ENCODE measurements at places on chromosomes 7 and 10. TPM values are rescaled to one million over a fixed set of nuclear protein-coding genes. Genes with fewer than 3 reads are reported as not detected.

DNA sequence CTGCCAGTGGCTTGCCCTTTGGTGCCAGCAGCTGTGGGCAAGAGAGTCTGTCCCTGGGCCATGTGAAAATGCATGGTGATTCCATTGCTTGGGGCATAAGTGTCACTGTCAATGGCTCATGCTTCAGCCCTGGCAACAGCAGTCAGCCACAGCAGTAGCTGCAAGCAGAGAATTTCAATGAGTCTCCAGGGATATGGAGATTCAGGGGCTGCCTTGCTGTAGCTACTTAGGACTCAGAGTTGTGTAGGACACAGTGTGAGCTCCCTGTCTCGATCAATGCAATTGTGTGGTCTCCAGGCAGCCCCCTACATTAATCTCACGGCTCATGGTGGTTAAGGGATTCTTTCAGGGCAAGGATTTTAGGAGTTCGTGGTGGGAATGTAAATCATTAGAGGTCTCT is 126.3 kb upstream of the STARD3NL start:
- H3K27me3 ChIP-seq, result peaks cover 8% of the 10 kb centered on the region
- ATAC-seq, result no peak
- no peaks in the 10 kb centered on the region for H3K36me3 ChIP-seq
- no peaks in the 10 kb centered on the region for H3K4me1 ChIP-seq
- H3K4me3 ChIP-seq, result no peak overlapping the region

DNA sequence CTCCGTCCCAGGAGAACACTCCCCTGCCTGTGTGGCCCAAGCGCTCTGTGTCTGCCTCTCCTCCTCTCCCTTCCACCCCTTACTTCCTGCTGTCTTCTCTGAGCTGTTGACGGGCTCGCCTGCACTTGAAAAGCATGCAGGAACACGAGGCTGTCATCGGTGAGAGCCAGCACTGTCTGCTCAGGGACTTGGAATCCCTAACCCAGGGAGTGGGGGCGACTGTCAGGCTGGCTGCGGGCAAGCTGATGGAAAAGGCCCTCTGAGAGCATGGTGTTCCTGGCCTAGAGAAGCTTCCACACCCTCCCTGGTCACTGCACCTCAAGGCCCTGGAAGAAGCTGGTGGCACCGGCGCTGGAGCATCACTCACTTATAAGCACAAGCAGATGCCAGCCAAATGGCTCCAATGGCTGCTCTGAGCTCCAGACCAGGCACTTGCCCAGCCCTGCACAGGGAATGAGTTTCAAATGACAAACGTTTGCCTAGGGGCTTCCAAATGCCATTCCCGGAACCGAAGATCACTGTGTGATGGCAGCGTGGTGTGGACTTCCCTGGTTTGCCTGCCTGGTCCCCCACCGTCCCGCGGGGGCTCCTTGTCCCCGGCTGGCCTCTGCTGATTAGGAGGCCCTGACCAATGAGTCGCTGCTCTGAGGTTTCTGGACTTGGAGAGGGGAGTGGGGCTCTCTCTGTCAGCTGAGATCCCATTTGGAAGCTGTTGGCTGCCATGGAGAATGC is 56.7 kb upstream of the EBF3 start:
- H3K4me3 ChIP-seq, result no peak overlapping the region
- no peaks in the 10 kb centered on the region for H3K27me3 ChIP-seq
- H3K36me3 ChIP-seq, result no peaks in the 10 kb centered on the region
- H3K4me1 ChIP-seq, result no peaks in the 10 kb centered on the region

The CFAP69 gene
- total RNA-seq, result 0.35 TPM

DNA sequence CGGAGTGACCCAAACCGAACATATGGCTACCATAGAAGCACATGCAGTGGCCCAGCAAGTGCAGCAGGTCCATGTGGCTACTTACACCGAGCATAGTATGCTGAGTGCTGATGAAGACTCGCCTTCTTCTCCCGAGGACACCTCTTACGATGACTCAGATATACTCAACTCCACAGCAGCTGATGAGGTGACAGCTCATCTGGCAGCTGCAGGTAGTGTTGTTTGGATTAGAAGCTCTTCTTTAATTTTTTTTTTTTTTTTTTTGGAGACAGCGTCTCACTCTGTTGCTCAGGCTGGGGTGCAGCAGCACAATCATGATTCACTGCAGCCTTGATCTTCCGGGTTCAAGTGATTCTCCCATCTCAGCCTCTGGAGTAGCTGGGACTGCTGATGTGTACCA is 45.8 kb downstream of the NRF1 start:
- no peak overlapping the region for H3K27ac ChIP-seq
- H3K4me3 ChIP-seq, result no peak overlapping the region
- peaks cover 58% of the 10 kb centered on the region for H3K36me3 ChIP-seq
- H3K4me1 ChIP-seq, result peaks cover 5% of the 10 kb centered on the region
- H3K27me3 ChIP-seq, result no peaks in the 10 kb centered on the region

DNA sequence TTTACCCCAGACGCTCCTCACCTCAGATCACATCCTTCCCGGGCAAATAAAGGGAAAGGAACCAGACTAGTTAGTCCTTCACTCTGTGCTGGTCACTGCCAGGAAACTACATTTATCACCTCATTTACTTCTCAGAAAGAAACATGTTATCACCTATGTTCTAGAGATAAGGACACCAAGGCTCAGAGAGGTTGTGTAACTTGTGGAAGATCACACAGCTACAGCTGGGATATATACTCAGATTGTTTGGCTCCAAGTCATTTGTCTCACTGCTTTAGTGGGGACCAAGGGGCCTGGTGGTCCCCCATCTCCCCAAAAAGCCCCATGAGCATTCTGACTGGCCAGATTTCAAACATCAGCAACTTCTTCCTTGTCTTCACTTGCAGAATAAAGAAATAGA is 17.5 kb upstream of the BTBD16 start:
- peaks cover 21% of the 10 kb centered on the region for H3K27me3 ChIP-seq
- H3K4me3 ChIP-seq, result no peak overlapping the region
- H3K4me1 ChIP-seq, result no peaks in the 10 kb centered on the region
- no peaks in the 10 kb centered on the region for H3K36me3 ChIP-seq
- no peak for ATAC-seq

- H3K4me1 ChIP-seq, result no peaks in the 10 kb centered on the region
- no peak overlapping the region for H3K4me3 ChIP-seq
- ATAC-seq, result no peak
- H3K27ac ChIP-seq, result no peak overlapping the region
- no peaks in the 10 kb centered on the region for H3K36me3 ChIP-seq
Measured at GRCh38 chr7:31186202-31186601, 134.1 kb downstream of the ADCYAP1R1 start.

- no peak for ATAC-seq
- no peaks in the 10 kb centered on the region for H3K36me3 ChIP-seq
- H3K27me3 ChIP-seq, result peaks cover 3% of the 10 kb centered on the region
- no peaks in the 10 kb centered on the region for H3K4me1 ChIP-seq
Measured at GRCh38 chr10:127157506-127158200, 38.7 kb downstream of the INSYN2A start.

DNA sequence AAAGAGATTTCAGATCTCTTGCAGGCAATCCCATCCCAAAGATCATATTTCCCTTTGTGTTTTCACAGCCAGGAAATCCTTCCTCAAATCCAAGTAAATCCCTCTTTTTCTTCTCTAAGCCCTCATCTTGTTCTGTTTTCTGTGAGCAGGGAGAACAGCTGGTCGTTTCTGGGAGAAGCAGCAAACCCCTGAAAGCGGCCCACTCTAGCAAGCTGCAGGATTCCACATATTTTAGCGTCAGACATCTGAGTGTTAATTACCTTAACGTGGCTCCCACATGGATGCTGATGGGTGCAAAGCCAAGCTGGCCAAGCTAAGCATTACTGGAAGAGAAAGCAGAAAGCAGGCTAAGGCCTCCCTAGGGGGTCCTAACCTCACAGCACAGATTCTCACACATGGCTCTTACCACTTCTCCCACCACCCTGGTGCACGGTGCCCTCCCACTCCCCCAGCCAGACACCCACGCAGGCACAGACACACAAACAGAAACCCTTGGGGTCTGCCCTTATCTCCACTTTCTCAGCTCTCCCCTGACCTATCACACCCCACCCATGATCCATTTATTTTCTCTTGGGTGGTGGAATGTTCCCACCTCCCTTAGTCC is 551.0 kb upstream of the AUTS2 start:
- H3K27ac ChIP-seq, result no peak overlapping the region
- H3K27me3 ChIP-seq, result no peaks in the 10 kb centered on the region
- ATAC-seq, result no peak
- no peaks in the 10 kb centered on the region for H3K36me3 ChIP-seq
- no peaks in the 10 kb centered on the region for H3K4me1 ChIP-seq

DNA sequence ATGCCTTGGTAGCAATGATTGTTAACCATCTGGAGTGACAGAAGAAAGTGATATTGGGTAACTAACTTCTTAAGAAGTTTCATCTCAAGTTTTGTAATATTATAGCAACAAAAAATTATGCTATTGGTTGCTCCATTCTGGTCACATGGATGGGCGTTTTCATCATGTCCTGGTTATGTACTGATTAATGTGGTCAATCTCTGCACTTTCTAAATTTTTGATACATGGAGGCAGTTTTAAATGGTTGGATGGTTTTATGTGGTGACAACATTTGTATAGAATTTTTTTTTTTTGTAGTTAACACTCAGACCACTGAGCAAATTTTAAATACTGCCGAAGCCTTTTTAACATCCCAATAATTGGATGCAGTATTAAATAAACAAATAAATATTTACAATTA is 55.2 kb upstream of the CCAR1 start:
- no peaks in the 10 kb centered on the region for H3K4me1 ChIP-seq
- no peak overlapping the region for H3K4me3 ChIP-seq
- H3K27ac ChIP-seq, result no peak overlapping the region
- no peaks in the 10 kb centered on the region for H3K27me3 ChIP-seq
- H3K36me3 ChIP-seq, result peaks cover 13% of the 10 kb centered on the region
- no peak for ATAC-seq

The MEPCE gene
- 59.5 TPM for total RNA-seq

DNA sequence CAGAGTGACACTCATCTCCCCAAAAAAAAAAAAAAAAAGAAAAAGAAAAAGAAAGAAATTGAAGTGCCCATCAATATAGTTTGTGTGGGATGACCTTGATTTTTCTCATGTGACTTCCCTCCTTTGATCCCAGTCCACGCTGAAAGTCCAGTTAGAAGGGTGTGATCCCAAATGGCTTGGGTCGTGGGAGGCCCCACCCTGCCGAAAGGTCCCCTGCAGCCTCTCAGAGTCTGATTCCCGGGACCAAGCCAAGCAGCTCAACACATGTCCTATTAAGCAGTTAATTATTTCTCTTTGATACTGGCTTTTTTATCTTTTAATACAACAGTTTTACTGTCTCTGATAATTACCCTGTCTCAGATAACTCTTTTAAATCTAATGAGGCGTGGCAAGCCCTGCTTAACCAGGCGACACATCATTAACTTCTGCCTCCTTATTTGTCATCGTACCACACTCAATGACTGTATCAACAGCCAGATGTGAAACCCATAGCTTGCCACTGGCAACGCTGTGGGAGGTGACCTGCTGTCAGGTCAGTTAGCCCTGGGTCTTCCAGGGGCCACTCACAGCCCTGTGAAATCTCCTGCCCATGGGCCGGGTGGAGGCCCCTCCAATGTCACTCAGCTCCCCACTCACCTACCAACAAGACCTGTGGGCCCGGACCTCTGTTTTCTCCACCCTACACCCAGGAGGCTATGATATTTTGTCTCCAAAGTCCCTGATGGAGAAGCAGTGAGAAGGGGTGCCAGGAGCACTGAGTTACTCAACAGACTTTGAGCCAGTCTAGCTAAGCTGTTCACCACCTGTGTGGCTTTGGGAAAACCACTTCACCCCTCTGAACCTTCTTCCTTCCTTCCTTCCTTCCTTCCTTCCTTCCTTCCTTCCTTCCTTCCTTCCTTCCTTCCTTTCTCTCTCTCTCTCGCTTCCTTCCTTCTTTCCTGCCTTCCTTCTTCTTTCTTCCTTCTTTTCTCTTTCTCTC is 110.0 kb upstream of the SFMBT2 start:
- no peak overlapping the region for H3K4me3 ChIP-seq
- no peaks in the 10 kb centered on the region for H3K4me1 ChIP-seq
- H3K36me3 ChIP-seq, result no peaks in the 10 kb centered on the region
- no peaks in the 10 kb centered on the region for H3K27me3 ChIP-seq
- H3K27ac ChIP-seq, result no peak overlapping the region

GRCh38 chr10:86176850-86177536 is 189.6 kb downstream of the GRID1 start:
- H3K4me3 ChIP-seq, result no peak overlapping the region
- ATAC-seq, result no peak
- no peaks in the 10 kb centered on the region for H3K4me1 ChIP-seq
- H3K27ac ChIP-seq, result no peak overlapping the region
- peaks cover 3% of the 10 kb centered on the region for H3K27me3 ChIP-seq

- no peak for ATAC-seq
- H3K36me3 ChIP-seq, result no peaks in the 10 kb centered on the region
- H3K27me3 ChIP-seq, result peaks cover 7% of the 10 kb centered on the region
- no peak overlapping the region for H3K4me3 ChIP-seq
- H3K4me1 ChIP-seq, result no peaks in the 10 kb centered on the region
Measured at GRCh38 chr10:17950726-17951125, 992 bp upstream of the SLC39A12 start.

- peaks cover 15% of the 10 kb centered on the region for H3K4me1 ChIP-seq
- no peaks in the 10 kb centered on the region for H3K36me3 ChIP-seq
- H3K27ac ChIP-seq, result no peak overlapping the region
- H3K4me3 ChIP-seq, result no peak overlapping the region
Measured at GRCh38 chr10:47287365-47287802, 12.6 kb upstream of the GDF10 start.

GRCh38 chr7:127478024-127478355 is 85.5 kb upstream of the ZNF800 start:
- no peaks in the 10 kb centered on the region for H3K36me3 ChIP-seq
- H3K4me3 ChIP-seq, result no peak overlapping the region
- peaks cover 25% of the 10 kb centered on the region for H3K27me3 ChIP-seq
- ATAC-seq, result no peak

DNA sequence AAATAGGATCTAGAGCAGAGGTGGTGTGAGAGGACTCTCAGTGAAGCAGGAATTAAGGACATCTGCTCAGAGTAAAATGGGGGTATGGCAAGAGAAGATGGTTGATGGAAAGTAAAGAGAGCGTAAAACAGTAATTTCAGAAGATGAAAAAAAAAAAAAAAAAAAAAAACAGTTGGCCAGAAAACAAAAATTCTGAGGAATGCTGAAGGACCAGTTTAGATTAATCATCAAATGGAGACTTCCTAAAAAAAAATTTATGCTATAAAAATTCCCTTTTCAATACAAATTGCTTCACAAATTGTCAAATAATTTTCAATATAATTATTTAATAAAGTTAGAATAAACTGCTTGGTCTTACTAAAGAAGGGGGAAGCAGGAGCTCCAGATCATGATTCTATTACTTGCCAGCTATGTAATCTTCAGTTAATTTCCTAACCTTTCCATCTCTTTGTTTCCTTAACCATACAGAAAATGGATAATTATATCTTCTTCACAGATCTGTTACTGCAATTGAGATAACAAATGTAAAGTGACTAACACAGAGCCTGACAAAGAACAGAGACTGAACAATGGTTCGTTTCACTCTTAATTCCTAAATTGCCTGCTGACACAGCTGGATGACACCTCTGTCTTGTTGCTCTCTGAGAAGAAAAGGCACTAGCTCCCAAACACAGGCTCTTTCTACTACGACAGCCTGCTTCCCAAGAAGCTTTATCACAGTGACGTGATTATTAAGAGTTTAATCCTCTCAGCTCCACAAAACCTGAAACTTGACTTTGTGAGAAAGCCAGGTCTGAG is 64.9 kb upstream of the GPR22 start:
- H3K36me3 ChIP-seq, result peaks cover 44% of the 10 kb centered on the region
- no peak for ATAC-seq
- no peak overlapping the region for H3K27ac ChIP-seq
- peaks cover 13% of the 10 kb centered on the region for H3K4me1 ChIP-seq
- no peaks in the 10 kb centered on the region for H3K27me3 ChIP-seq

- no peaks in the 10 kb centered on the region for H3K36me3 ChIP-seq
- H3K4me1 ChIP-seq, result peaks cover 17% of the 10 kb centered on the region
- H3K27me3 ChIP-seq, result no peaks in the 10 kb centered on the region
- ATAC-seq, result no peak
- H3K27ac ChIP-seq, result no peak overlapping the region
Measured at GRCh38 chr10:103802637-103803353, 52.6 kb downstream of the SH3PXD2A start.

Data from activated T-helper 17 cell treated with anti-CD3 and anti-CD28 coated beads, Interleukin-2, amount 50 U/mL, for 72 hours (primary cell).